ENCODE measurements at places on chromosomes 12 and 14.

- DNase-seq = peak; percentile 41
Measured at GRCh38 chr14:92549859-92550230, 36.3 kb downstream of the RIN3 start.

DNA sequence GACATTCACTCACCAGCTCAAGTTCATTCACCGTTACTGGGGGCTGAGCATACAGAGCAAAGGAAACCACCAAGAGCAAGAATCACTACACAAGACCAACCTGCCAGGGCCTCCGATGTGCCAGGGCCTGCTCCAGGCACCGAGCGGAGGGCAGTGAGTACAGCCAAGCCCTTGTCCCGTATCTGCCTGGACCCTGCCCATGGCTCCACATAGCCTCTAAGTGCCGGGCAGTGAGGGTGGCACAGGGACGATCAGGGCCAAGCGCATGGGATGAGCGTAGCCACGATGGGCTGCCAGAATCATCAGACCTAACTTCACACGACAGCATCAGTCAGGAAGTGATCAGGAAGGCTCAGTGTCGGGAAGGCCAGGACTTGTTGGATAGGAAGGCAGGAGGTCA is 199.6 kb downstream of the BCL11B start:
- no peak for DNase-seq

GRCh38 chr12:12583510-12584178 is 21.0 kb upstream of the DUSP16 start:
- no peak for DNase-seq

- no peak for DNase-seq
Measured at GRCh38 chr12:126908765-126909142, 1358.2 kb upstream of the TMEM132C start.

DNA sequence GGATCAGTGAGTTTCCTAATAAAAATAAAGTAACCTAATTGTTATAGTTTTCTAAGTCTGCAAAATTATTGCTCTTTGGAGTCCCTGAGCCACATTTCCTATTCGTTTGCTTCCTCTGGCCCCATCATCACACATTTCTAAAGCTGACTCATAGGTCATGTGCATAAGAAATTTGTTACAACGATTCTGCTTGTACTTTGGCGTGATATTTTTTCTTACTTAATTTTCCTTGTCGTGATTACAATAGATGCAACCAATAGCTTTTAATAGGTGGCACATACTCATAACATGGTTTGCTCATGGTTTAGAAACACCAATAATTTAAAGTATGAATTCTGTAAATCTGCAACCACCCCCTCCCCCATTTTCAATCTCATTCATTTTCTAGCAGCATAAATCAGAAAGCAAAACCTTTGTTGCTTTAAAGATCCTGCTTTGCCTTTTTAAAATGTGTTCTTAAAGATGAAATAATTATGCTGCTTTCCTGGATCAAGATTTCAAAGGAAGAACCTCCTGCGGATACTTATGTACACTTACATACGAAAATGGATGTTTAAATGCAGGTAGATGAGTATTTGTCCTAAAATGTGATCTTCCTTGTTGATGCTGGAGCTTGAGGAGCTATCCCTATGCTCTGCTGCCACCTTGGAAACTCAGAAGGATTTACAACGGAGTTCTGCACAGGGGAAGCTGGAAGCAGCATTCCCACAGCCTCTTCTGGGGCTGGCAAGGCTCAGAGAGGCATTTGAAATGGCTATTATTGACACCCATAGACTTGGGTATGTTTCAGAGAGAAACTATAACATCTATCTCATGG is 1.7 kb upstream of the FLRT2 start:
- DNase-seq = peak; percentile 82

- no peak for DNase-seq
Measured at GRCh38 chr14:29233188-29233587, 466.6 kb downstream of the FOXG1 start.

GRCh38 chr14:58639842-58640484 is 2.2 kb downstream of the DACT1 start:
- peak; percentile 83 for DNase-seq

GRCh38 chr12:88897723-88898122 is 317.5 kb upstream of the KITLG start:
- peak; percentile 45 for DNase-seq

GRCh38 chr12:117362391-117362790 is 965 bp upstream of the NOS1 start:
- no peak for DNase-seq

DNA sequence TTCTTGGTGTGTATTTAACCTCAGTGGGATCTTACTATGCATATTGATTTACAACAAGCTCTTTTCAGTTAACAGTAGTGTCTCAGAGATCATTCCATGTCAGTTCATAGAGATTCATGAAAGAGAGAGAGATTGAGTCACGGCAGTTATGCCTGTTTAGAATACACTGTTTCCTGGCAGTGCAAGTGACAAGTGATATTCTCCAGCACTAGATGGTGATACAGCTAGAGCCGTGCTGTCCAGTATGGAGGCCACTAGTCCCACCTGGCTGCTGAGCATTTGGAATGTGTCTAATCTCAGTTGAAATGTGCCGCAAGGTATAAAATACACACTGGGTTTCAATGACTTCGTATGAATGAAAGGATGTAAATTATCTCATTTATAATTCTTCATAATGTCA is 184.4 kb downstream of the SUDS3 start:
- no peak for DNase-seq

DNA sequence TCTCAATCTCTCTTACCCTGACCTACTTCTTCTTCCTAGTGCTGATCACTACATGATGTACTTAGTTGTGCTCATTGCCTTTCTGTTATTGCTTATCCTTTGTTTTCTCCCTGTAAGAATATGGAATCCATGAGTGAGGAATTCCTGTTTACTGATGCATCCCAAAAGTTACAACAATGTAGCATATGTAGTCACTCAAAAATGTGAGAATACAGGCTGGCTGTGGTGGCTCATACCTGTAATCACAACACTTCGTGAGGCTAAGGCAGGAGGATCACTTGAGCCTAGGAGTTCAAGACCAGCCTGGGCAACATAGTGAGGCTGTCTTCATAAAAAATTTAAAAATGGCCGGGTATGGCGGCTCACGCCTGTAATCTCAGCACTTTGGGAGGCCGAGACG is 8.0 kb upstream of the WDR20 start:
- peak; percentile 14 for DNase-seq

GRCh38 chr12:96136725-96137378 is 57.3 kb upstream of the ELK3 start:
- no peak for DNase-seq

- DNase-seq = no peak
Measured at GRCh38 chr14:24634158-24634557, at the start of gene GZMB. TSS of gene GZMB (minus strand) at chr14:24634190. CDS start at chr14:24634160, 30 bp downstream.

GRCh38 chr12:2364631-2365051 is 311.9 kb downstream of the CACNA1C start:
- no peak for DNase-seq

GRCh38 chr14:76958980-76959710 is 69.4 kb downstream of the IRF2BPL start:
- no peak for DNase-seq

DNA sequence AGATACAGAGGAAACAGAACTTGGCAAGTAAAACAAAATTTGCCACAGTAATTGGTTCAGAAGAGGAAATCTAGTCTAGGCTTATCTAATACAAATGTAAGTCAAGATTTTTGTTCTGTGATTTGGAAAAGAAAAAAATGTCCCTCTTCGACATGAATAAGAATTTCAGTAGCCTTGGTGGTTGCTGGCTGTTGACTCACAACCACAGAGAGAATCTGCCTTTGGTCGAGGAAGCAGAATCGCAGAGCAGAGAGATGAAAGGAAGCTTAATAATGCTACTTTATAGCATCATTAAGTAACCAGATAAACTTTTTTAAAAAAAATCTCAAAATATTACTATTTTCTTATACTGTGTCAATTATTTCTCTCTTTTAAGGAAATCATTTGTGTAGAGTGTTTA is 1096.6 kb downstream of the FLRT2 start:
- no peak for DNase-seq

- no peak for DNase-seq
Measured at GRCh38 chr12:107586256-107586970, 99.2 kb upstream of the PWP1 start.

GRCh38 chr14:85695300-85695699 is 165.4 kb downstream of the FLRT2 start:
- DNase-seq = no peak

- DNase-seq = peak; percentile 12
Measured at GRCh38 chr14:92922883-92923743, at the start of gene CHGA. TSS of gene CHGA (plus strand) at chr14:92923150. CDS start at chr14:92923360, 210 bp downstream.

DNA sequence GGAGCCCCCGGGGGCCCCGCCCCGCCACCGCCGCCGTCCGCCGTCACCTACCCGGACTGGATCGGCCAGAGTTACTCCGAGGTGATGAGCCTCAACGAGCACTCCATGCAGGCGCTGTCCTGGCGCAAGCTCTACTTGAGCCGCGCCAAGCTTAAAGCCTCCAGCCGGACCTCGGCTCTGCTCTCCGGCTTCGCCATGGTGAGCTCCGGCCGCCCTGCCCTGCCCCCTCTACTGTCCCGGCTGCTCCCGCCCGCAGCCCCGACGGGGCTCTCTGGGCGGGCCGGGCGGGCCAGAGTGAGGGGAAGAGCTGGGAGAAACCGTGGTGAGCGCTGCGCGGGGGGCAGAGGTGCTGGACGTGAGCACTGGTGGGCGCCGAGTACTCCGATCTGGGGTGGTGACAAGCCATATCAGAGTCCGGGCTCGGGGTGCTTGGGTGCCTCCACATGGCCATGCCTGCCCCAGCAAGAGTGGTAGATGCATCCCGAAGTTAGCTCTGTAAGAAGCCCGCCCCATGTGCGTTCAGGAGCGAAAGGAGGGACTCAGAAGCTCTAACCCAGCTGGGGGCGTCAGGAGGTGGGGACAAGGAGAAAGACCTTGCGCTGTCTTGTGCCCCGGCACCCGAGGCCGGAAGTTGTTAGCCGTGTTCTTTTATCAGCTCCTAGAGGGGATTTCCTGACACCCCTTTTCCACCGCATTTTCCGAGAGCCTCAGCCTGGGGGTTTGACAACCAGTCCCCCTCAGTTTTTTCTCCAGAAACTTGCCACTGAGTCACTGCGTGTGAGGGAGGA is 717 bp downstream of the ORAI1 start:
- peak; percentile 81 for DNase-seq

DNA sequence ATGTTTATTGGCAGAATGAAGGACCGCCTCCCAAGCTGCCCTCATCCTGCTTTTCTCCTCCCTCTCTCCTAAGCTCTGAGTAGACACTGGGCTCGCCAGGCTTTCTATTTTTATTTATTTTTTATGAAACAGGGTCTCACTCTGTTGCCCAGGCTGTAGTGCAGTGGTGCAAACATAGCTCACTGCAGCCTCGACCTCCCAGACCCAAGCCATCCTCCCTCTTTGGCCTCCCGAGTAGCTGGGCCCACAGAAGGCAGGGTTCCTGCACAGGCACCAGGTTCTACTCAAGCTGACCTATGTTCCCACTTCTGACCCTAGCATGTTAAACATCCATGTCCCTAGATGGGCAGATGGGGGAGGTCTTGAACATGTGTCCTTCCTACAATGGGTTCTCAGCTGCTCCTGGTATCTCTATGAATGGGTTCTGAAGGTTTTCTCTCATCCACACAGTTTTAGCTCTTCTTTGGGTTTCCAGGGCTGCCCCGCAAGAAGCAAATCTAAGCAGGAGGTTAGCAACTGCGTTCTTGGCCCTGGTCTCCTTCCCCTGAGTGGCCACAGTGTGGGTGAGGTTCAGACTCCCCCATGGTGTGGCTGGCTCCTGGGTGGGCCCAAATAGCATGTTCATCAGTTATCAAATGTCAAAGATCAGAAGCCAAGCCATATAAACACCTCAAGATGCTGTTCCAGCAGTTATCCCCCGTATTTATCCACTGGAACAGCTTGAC is 167.3 kb downstream of the ZFP36L1 start:
- no peak for DNase-seq

- DNase-seq = no peak
Measured at GRCh38 chr14:89228921-89229639, 188.0 kb downstream of the FOXN3 start.

- DNase-seq = no peak
Measured at GRCh38 chr12:123485756-123486155, 27.8 kb downstream of the SNRNP35 start.

DNA sequence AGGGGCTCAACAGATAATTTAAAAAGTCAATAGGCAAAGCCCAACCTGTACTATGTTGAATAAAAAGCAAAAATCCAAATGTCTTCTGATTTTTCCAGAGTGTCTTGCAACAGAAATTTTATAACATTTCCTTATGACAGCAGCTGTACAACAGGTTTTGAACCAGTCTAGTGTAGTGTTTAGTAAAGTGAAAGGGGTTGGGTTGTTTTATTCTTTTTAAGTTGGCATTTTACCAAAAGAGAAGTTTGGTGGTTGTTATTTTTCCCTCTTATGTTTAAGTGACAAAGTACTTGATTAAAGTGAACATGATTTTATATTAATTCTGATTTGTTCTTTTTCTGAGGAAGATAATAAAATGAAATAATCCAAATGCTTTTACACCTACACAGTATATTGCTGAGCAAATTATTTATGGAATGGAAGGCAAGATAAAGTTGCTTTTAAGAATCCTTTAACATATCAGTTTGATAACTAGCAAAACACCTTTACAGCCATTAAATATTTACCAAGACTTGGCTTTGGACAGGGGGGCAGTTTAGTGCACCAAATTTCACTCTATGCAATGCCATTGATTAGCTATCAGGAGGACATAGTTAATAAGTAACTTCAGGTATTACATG is 128.9 kb downstream of the FOXA1 start:
- no peak for DNase-seq

All from foreskin fibroblast (primary cell).